Breast epithelium (tissue), 4 donors: ENCODE measurements at places on chromosomes 1 and 21. TPM values are rescaled to one million over a fixed set of nuclear protein-coding genes. Genes with fewer than 3 reads are reported as not detected.
A peak's percentile ranks its signal among the peaks of the same experiment; 100 is the strongest.

PPOX gene
- 26.8 TPM for total RNA-seq

OR14A16 gene
- not detected for total RNA-seq

GNAT2 gene
- not detected for total RNA-seq

PTBP2 gene
- total RNA-seq: 59.0 TPM

IQGAP3 gene
- total RNA-seq: 1.4 TPM

DNA sequence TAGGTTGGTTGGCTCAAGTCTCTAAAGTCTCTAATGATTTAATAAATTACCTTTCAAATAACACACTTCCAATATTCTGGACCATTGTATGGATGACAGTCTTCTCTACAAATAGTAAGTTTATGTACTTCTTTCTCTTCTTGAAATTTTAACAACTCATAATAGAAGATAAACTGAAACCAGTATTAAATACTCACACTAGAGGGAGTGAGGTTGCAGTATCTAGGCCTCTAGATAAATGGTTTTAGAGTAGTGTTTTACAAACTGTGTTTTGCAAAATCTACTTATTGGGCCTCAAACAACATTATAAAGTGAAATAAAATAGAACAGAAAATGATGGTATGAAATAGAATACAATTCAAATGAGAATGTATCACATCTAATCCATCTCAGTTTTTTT lies 479.9 kb upstream of the BRINP3 start:
- H3K27ac ChIP-seq: no peak overlapping the region
- H3K27me3 ChIP-seq: no peaks in the 10 kb centered on the region
- H3K36me3 ChIP-seq: no peaks in the 10 kb centered on the region
- H3K4me3 ChIP-seq: no peak overlapping the region

DNA sequence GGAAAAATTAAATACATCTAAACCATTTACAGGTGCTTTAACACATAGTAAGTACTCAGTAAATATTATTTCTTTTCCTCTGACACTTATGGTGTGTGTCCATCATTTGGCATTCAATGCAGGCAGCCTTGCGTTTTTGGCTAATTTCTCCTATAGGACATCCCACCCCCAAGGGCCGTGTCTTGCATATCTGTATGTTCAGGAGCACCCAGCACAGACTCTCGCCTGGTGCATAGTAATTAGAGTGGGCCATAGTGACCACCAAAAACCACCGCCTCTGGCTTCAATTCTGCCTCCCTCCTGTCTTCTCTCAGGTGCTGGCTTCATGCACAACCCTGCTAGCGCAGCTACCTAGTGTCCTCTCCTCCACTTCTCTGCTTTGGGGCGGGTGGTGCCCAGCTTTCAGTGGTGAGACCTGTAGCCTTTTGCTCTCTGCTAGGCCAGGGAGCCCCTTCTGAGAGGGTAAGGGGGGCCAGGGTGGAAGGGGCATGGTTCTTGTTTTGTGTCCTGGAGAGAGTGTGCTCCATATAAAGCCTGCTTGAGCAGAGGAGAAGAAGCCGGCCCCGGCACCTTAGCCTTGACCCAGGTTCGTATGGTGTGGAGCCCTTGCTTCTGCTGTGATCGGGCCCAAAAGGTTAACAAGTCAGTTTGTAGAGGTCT lies 33.4 kb downstream of the BATF3 start:
- H3K27me3 ChIP-seq: no peaks in the 10 kb centered on the region
- no peak for DNase-seq
- no peak overlapping the region for H3K27ac ChIP-seq
- H3K36me3 ChIP-seq: no peaks in the 10 kb centered on the region

DNA sequence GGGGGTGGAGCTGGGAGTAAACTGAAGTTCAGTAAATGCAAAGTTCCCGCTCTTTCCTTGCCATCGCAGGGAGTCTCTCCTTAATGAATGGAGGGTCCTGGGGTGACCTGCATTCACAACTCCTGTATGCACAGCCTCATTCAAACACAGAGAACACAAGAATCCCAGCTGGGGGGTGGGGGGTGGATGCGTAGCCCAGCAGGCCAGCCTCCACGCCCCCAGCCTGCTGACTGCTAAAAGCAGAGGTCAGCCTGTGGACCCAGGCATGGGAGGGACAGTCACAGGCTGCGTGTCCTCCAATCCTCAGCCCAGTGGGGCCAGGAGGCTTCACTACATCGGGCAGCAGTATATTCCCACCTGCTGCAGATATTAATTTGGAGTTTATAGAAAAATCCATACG lies 263.1 kb downstream of the GRIK3 start:
- H3K4me3 ChIP-seq: no peak overlapping the region
- H3K4me1 ChIP-seq: no peaks in the 10 kb centered on the region
- H3K27ac ChIP-seq: no peak overlapping the region
- H3K36me3 ChIP-seq: no peaks in the 10 kb centered on the region
- H3K27me3 ChIP-seq: peaks cover 35% of the 10 kb centered on the region
- DNase-seq: no peak

DNA sequence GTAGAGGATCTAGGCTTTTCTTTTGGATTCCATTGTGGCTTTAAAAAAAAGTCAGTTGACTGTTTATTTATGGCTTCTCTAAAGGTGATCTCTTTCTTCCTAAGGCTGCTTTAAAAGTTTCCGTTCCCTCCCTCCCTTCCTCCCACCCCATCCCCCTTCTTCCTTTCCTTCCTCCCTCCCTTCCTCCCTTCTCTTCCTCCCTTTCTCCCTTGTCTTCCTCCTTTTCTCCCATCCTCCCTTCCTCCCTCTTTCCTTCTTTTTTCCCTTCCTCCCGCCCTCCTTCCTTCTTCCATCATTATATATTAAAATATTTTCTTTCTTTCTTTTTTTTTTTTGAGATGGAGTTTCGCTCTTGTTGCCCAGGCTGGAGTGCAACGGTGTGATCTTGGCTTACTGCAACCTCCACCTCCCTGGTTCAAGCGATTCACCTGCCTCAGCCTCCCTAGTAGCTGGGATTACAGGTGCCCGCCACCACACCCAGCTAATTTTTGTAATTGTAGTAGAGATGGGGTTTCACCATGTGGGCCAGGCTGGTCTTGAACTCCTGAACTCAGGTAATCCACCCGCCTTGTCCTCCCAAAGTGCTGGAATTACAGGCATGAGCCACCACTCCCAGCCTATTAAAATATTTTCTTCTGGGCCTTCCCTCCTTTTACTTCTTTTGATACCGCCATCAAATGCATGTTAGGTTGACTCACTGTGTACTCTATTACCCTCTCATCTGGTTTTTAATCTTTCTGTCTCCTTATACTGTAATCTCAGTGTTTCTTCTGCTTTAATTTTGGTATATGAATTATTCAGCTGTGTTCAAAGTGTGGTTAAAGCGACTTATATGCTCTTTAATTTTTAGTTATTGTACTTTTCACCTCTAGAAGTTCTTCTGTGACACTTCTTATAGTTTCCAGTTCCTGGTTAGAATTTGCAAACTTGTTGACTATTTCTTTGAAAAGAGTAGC lies 59.2 kb upstream of the ATP5PO start:
- H3K4me3 ChIP-seq: no peak overlapping the region
- no peak for DNase-seq
- H3K27ac ChIP-seq: no peak overlapping the region
- H3K27me3 ChIP-seq: no peaks in the 10 kb centered on the region

- H3K4me1 ChIP-seq: no peaks in the 10 kb centered on the region
- no peaks in the 10 kb centered on the region for H3K36me3 ChIP-seq
- H3K27me3 ChIP-seq: peaks cover 4% of the 10 kb centered on the region
- peak; percentile 50 for DNase-seq
These were observed 21.8 kb downstream of the MMEL1 start for GRCh38 chr1:2611031-2611501.

DNA sequence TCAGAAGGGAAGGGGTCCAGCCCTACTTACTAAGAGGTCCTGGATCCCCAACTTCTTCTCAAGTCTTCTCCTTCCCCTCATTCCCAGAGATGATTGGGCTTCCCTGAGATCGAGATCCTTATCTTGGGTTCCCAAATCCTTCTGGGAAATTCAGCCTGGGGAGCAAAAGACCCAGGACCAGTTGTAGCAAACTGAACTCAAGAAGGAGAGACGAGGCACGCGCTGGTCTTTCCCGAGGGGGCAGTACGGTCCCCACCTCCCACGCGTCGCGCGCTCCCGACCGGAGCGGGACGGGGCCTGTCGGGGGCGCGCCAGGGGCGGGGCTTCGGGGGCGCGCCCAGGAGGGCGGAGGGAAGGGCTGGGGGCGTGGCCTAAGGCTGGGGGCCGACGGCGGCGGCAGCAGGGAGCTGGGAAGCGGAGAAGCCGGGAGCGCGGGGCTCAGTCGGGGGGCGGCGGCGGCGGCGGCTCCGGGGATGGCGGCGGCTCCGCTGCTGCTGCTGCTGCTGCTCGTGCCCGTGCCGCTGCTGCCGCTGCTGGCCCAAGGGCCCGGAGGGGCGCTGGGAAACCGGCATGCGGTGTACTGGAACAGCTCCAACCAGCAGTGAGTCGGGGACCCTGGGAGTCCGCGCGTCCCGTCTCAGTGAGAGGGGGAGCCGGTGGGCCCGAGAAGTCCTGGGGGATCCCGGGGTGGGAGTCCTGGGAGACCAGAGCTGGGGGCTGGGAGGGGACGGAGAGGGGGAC lies at the start of gene EFNA3:
TSS of gene EFNA3 (plus strand) at position 369 of the 741 bp plus-strand sequence. CDS start at position 474, 105 bp downstream.
- H3K27ac ChIP-seq: peak within 1 kb of the TSS; percentile 81
- peaks cover 16% of the 10 kb centered on the region for H3K27me3 ChIP-seq
- peaks cover 38% of the 10 kb centered on the region for H3K4me1 ChIP-seq
- H3K4me3 ChIP-seq: peak within 1 kb of the TSS; percentile 82

DNA sequence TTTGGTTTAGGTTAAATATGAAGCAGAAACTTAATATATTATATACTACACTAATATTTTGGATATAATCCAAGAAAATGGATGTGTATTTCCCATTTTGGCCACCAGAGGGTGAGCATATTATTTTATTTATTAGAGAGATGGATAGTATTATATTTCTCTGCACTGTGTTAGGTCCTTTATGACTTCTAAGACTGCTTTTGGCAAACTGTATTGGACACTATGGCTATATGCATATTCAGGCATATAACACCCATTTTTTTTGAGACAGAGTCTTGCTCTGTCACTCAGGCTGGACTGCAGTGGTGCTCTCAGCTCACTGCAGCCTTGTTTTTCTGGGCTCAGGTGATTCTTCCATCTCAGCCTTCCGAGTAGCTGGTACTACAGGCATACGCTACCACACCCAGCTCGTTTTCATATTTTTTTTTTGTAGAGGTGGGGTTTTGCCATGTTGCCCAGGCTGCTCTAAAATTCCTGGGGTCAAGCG lies 17.8 kb upstream of the PGM1 start:
- no peaks in the 10 kb centered on the region for H3K27me3 ChIP-seq
- no peak overlapping the region for H3K27ac ChIP-seq
- H3K4me3 ChIP-seq: no peak overlapping the region
- H3K36me3 ChIP-seq: no peaks in the 10 kb centered on the region
- no peak for DNase-seq
- H3K4me1 ChIP-seq: no peaks in the 10 kb centered on the region

- no peak overlapping the region for H3K27ac ChIP-seq
- H3K4me1 ChIP-seq: no peaks in the 10 kb centered on the region
- H3K36me3 ChIP-seq: no peaks in the 10 kb centered on the region
- H3K27me3 ChIP-seq: no peaks in the 10 kb centered on the region
- no peak overlapping the region for H3K4me3 ChIP-seq
- no peak for DNase-seq
These were observed 11.3 kb downstream of the HS2ST1 start for GRCh38 chr1:86925742-86926141.

GRCh38 chr21:28538987-28539622 lies 453.6 kb downstream of the LTN1 start:
- no peaks in the 10 kb centered on the region for H3K4me1 ChIP-seq
- no peak for DNase-seq
- no peaks in the 10 kb centered on the region for H3K36me3 ChIP-seq
- no peaks in the 10 kb centered on the region for H3K27me3 ChIP-seq
- H3K27ac ChIP-seq: no peak overlapping the region

DNA sequence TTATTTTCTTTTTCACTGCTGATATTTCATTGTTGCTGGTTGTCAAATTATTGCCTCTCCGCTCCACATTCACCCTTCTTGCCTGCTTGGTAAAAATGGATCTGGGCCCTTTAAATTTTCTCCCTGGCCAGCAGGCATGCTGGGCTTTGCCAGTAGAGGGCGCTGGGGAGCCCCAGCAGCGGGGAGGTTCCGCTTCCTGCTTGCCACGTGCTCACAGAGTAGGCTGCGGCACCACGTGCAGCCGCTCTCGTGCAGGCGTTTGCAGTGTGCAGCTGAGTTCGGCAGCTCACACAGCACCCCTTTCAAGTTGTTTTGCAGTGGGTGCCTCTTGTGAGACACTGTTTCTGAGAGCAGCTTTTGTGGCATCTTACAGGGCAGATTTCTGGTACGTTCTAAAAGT lies at the start of gene ACTL8:
TSS of gene ACTL8 (plus strand) at position 214 of the 400 bp plus-strand sequence. CDS start 67,676 bp downstream, outside the sequence.
- H3K4me3 ChIP-seq: no peak within 1 kb of the TSS
- H3K36me3 ChIP-seq: no peaks in the 10 kb centered on the region
- no peaks in the 10 kb centered on the region for H3K4me1 ChIP-seq
- DNase-seq: no peak
- no peaks in the 10 kb centered on the region for H3K27me3 ChIP-seq
